MCF 10A (cell line): ENCODE measurements at places on chromosomes 11 and 22.

DNA sequence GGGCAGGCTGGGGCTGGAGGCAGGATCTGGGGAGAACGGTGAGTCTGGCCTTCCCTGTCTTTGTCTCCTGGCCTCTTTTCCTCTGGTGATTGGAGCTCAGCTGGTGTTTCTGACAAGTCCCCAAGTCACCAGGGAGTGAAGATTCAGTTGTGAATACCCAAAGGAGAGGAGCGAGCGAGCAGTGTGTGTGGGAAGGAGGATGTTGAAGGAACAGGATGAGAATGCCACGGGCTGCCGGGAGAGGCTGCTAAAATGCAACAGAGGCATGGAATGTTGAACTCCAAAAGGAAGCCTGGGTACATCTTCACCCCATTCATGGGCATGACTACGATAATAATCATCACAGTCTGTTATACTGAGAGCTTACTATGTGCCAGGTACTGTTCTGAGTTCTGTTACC, 163.3 kb downstream of the CEP164 start:
- no peak for DNase-seq

DNA sequence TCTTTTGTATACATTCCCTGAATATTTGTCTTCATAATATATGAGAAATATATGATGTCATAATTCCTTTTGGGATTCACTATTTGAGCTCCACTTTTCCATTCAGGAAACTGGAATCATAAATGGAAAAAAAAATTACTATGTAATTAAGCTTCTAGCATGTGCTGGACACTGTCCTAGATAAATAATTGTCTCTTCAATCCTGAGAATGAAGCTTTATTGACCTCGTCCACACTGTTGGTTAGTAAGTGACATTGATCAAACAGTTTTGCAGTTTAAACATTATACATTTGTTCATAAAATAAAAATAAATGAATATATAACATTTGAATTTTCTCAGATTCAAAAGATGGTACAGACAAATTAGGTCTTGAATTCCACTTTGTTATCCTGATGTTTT, 1691.2 kb downstream of the LRRC4C start:
- no peak for DNase-seq

DNA sequence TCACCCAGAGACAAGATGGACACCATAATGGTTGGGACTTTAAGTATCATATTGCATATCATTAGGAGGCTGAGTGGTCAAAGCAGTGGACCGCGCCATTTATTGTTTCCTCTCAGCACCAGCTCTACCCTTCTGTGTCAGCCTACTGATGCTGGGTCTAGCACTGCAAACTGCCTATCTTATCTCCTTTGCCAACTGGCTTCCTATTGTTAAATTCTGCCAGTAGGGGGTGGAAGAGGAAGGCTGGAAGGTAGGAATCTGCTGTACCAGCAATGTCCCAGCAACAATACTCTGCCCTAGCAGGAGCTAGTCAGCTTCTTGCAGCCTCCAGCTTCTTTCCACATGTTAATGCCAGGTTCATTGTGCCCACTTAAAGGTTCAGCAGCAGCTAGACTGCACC, 367.1 kb upstream of the PDGFD start:
- DNase-seq: peak; percentile 13

- DNase-seq: no peak
Observed at GRCh38 chr11:34050581-34051348, 766 bp upstream of the CAPRIN1 start.

DNA sequence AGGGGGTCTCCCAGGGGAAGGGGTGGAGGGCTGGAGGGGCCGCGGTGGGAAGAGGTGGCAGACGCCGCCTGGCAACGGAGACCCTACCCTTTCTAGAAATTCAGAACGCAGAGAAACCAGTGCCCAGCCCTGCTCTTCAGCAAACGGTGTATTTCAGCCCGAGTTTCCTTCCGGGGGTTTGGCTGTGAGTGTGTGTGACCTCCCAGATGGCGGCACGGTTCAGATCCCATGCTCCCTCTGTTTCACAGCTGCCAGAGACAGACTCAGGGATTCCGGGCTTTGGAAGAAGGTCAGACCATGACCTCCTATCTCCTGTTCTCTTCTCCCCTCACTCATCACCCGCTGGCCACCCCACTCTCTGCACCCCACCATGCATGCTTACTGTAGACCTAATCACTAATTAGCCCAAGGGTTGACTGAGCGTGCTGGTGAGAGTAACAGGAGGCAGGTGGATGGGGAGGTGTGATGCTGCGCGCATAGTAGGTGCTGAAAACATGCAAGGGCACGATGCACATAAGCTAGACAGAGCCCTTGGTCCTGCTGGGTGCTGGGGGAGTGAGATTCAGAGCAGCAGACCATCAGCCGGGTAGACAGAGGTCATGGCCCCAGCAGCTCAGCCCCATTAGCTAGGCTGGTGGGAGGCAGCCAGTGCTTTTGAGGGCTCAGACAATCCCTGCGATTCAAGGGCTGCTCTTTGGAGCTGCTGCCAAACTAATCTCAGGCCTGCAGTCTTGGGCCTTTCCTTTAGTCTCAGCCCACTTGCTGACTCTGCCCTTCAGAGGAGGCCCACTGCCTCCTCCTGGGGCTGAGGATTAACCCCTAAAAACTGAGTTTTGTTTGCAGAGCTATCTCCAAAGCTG, 256.5 kb upstream of the CADM1 start:
- DNase-seq: no peak

- DNase-seq: no peak
Observed at GRCh38 chr11:118903204-118904015, 19.7 kb downstream of the CXCR5 start.

GRCh38 chr11:61555051-61555969, 25.6 kb downstream of the SYT7 start:
- no peak for DNase-seq

GRCh38 chr11:72348250-72348649, 86.1 kb downstream of the CLPB start:
- no peak for DNase-seq

GRCh38 chr22:43402128-43402527, 9.7 kb upstream of the MPPED1 start:
- DNase-seq: no peak

DNA sequence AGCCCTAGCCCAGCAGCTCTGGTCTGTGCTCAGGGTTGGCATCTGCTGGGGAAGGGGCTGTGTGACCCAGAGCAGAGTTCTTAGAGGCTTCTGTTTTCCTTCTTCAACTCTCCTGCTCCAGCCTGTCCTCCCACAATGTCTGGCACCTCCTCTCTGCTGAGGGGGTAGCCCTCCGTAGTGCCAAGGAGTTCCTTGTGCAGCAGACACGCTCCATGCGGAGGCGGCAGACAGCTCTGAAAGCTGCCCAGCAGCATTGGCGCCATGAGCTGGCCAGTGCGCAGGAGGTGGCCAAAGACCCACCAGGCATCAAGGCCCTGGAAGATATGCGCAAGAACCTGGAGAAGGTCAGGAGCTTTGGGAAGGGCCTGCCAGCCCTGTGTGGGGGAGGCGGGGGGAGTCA, 69.3 kb downstream of the CEP164 start:
- DNase-seq: no peak

DNA sequence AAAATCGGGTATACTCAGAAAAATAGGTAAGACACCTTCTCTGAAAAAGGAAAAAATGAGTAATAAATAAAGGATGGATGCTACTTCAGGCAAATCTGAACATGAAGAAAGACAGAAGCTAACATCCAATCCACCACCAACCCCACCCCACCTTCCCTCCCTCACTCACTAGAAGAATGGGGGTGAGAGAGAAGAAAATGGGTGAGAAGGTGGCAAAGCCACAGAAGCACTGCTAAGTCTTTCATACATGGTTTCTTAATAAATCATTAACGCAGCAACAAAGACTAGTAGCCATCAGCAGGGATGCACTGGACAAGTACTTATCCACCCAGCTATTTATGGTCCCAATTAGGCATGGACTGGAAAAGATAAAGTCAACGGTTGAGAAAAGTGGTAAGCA, 5.9 kb downstream of the FHIP1B start:
- DNase-seq: no peak

DNA sequence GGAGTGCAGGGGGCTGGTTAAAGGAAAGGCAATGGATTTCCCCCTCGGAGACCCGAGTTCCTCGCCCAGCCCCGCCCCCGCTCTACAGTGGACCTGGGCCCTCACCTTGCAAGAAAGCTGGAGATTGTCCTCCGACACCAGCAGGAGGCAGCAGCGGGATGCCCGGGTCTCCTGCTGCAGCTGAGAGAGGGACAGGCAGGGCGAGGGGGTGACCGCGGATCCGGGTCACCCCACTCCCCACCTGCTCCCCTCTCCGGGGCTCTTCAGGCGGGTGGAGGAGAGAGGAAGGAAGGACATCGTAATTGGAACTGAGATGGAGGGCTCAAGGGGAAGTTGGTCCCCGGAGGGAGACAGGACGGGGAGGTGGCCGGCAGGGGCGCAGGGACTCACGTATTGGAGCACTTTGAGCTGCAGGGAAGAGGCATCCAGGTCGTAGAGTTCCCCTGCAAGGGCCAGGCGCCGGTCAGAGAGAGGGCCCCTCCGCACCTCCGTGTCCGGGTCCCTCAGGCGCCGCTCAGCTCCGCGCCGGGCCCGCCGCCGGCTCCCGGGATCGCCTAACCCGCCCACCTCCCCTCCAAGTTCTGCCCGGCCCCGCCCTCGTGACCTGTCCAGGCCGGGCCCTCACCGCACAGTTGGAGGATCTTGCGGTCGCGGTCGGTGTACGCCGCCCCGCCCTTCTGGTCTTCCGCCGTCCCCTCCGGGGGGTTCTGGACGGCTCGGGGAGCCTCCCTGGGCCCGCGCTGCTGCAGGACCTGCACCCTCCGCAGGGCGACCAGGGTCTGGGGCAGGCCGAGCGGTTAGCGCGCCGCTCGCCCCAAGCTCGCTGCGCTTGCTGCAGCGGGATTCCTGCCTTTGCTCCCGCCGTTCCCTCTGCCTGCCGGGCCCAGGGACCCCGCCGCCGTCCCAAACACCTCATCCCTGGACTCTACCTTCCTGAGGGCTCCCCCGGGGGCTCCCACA, 84.1 kb downstream of the PDE2A start:
- DNase-seq: peak; percentile 38
